Stimulated activated CD4-positive, alpha-beta T cell treated with anti-CD3 and anti-CD28 coated beads, Interleukin-1b, Interleukin-23, amount 100 ng/mL, for 1 hour (primary cell): ENCODE measurements at places on chromosomes 7 and 10.

DNA sequence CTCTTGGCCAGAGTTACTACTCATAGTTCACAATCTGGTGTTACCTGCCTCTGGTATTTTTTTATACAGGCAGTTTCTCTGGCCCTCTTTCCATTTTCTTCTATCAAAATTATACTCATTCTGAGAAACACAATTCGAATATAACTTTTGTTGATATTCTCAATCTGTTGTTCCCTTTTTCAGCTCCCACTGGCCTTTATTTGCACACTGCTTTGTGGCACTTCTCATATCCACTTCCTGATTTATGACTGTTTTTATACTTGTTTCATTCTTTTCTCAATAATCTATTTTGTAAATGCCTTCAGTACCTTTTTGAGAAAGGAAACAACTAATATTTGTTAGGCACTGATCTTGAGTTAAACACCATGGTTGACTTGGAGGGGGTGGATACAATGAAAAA is 93.8 kb upstream of the HDAC9 start:
- DNase-seq, result no peak

DNA sequence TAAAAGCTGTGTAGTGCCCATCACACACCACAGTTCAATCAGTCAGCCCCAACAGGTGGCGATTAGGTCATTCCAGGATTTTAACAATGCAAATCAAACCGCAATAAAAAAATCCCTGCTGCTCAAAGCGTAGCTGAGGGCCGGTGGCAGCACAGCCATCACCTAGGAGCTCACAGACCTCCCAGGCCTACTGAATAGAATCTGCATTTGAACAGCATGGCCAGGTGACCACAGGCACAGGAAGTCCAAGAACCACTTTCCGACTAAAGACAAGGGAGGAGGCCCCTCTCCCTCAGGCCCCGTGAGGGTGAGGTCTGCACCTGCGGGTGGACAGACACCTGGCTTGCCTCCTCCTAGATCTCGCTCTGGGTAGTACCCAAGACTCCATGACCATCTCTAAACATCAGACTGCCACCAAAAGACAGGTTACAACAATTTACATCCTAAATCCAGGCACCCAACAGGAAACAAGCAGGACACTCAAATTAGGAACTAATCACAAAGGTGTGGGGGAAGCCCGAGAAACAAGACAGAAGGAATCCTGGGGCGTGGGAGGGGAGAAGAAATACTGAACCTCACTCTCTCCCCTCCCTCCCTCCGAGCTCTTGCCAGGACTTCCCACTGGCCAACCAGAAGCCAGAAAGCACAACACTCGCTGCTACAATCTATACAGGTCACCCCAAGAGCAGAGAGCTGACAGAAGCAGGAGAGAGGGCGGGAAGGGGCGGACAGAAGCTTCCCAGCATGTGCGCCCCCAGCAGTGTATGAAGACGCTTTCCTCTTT is 19.2 kb downstream of the GNA12 start:
- no peak for DNase-seq

- DNase-seq, result no peak
Measured at GRCh38 chr10:95282107-95282506, 8.7 kb downstream of the PDLIM1 start.

DNA sequence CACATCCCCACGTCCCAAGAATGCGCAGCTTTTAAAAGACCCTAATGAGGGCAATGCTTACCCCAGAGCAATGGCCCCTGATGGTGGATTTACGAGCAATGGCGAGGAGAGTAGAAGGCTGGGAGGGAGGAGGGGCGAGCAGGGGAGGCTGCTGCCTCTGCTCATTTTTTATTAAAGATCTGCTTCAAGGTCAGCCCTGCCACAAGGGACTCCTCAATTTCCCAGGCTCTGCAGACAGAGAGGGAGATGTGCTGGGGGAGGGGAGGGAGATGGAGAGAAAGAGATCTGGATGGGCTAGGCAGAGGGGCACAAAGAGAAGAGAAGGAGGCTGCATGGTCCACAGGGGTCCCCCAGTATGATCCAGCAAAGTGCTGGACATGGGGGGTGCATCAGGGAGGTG is 7.8 kb upstream of the SRRM3 start:
- DNase-seq, result no peak

- DNase-seq, result no peak
Measured at GRCh38 chr7:140316165-140316661, 82.1 kb downstream of the SLC37A3 start.

DNA sequence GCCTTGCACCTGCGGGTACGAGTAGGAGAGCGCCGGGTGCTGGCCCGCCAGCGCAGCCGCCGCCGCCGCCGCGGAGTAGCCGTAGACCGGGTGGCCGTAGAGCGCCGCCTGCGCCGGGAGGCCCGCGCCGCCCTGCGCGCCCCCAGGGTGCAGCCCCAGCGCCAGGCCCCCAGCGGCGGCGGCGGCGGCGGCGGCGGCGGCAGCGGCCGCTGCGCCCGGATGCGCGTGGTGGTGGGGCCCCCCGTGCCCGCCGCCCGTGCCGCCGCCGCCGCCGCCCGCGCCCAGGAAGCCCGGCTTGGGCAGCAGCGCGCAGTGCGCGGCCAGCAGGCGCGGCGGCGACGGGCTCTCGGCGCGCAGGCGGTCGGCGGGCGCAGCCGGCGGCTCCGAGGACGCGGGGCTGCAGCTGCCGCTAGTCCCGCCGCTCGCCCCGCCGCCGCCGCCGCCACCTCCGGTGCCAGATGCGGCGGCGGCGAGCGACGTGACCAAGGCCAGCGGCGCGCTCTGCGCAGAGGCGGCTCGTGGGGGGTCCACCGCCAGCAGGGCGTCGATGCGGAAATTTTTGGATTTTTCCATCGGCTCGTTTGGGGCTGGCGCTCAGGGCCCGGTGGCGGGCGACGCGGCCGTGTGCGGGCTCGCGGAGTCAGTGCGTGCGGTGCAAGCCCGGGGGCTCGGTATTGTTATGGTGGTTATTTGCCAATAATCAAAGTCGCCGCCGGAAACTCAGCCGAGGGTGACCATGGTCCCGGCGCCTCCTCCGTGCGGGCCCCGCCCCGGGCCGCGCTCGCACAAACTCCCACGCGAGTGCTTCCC is 480 bp downstream of the MNX1 start:
- no peak for DNase-seq

GRCh38 chr7:2965745-2966270 is 77.9 kb downstream of the CARD11 start:
- no peak for DNase-seq

GRCh38 chr10:16965740-16966447 is 148.7 kb upstream of the RSU1 start:
- DNase-seq, result no peak

DNA sequence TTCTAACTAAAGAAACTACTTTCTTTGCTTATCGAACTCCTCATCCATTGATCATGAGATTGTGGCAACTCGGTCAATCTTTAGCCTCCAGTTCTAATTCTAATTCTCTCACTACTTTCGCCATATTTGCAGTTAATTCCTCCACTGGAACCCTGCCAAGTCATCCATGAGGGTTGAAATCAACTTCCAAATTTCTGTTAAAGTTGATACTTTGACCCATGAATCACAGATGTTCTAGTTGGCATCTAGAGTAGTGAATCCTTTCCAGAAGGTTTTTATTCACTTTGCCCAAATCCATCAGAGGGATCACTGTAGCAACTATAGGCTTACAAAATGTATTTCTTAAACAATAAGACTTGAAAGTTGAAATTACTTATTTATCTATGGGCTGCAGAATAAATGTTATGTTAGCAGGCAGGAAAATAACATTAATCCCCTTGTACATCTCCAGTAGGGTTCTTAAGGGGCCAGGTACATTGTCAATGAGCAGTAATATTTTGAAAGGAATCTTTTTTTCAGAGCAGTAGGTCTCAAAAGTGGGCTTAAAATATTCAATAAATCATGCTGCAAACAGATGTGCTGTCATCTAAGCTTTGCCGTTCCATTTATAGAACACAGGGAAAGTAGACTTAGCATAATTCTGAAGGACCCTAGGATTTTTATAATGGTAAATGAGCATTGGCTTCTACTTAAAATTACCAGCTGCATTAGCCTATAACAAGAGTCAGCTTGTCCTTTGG is 39.4 kb downstream of the CCDC71L start:
- no peak for DNase-seq

DNA sequence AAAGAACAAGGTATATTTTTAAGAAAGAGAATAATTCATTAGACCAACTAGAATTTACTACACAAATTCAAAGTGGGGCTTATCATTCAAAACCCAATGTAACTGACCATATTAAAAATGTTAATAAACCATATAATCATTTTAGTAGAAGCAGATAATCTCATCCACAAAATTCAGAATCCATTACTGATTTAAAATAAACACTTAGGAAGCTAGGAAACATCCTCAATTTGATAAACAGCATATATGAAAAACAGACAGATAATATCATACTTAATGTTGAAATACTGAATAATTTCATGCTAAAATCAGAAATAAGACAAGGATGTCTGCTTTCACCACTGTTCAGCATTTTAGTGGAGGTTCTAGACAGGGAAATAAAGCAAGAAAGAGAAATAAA is 902.8 kb upstream of the PHF14 start:
- DNase-seq, result no peak

GRCh38 chr10:92750791-92751533 is 61.2 kb downstream of the HHEX start:
- no peak for DNase-seq
